ENCODE measurements at places on chromosomes 2 and 18.

- DNase-seq, result no peak
Observed at GRCh38 chr18:26516964-26517363, 31.4 kb downstream of the KCTD1 start.

GRCh38 chr2:46779447-46779941 is 136.1 kb downstream of the MCFD2 start:
- DNase-seq, result no peak

DNA sequence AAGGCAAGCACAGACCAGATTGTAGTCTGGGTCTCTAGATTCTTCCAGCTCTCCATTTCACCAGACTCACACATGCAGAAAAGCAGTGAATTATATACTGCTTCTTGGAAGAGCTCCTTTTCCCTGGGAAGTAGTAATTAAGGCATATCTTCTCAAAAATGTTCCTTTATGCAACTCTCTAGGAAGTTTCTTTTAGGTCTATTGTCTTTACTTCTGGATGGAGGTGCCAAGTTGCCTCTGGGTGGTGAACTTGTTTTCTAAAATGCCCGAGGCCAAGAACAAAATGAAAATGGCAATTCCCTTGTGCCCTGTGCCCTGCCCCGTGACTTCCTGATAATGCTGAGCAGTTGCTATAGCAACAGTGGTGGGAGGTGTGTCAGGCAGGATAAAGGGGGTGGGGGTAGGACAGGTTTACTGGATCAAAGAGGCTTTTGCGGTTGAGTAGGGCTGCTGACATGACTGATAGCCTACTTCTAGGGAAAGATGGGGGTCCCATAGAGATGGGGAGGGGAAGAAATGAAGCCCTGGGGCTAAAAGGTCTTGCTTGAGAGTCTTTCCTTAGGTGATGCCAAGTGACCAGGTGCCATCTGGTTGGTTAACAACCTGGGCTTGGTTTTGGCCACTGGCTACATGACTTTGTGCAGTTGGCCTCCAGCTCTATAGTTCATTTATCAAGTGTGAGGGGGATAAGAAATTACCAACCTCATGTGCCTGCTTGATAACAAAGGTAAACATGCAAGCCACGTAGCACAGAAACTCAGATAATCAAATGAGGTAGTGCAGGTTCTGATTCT is 11.8 kb downstream of the IGFBP2 start:
- no peak for DNase-seq

- no peak for DNase-seq
Observed at GRCh38 chr2:172066394-172066886, 18.9 kb upstream of the DLX1 start.

GRCh38 chr2:191247381-191248057 is 2.3 kb downstream of the MYO1B start:
- DNase-seq, result no peak

DNA sequence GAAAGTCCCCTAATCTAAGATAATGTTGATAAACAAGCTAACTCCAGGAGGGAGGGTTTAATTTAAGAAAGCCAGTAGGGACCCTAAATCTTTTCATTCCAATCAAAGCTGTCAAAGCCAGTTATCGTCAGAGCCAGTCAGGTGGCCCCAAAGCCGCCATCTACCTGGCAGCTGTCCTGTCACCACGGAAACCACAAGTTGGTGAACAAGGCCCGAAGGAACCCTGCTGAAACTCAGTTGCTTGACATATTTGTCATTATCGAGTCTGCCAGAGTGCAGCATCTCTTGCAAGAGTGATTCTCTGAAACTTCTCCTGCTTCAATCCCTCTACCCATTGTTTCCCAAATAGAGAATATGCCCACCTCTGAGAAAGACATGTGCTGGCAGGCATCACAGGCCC is 30.8 kb upstream of the POLE4 start:
- DNase-seq, result no peak

GRCh38 chr2:176189681-176190641 is 1.5 kb downstream of the HOXD1 start:
- no peak for DNase-seq

GRCh38 chr2:54599914-54600313 is 123.5 kb upstream of the EML6 start:
- no peak for DNase-seq

DNA sequence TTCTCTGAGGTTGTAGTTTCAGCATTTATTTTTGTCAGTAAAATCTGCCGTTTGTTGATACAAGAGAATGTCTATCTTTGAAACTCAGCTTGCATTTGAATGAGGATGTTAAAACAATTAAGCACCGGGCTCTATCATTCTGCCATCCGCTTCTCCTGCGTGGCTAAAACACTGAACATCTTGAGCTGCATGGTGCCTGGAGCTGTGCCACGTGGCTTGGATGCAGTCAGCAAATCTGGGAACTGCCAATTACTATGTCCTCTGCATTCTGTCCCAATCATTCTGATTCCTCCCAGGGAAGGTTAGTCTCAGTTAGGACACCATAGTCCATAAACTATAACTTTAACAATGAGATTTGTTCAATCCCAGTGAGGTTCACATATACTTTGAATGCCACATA is 598.4 kb downstream of the FBXO15 start:
- no peak for DNase-seq

- DNase-seq, result no peak
Observed at GRCh38 chr2:135948141-135948540, 37.3 kb downstream of the DARS1 start.

GRCh38 chr2:224646242-224646846 is 61.2 kb upstream of the CUL3 start:
- peak; percentile 29 for DNase-seq

DNA sequence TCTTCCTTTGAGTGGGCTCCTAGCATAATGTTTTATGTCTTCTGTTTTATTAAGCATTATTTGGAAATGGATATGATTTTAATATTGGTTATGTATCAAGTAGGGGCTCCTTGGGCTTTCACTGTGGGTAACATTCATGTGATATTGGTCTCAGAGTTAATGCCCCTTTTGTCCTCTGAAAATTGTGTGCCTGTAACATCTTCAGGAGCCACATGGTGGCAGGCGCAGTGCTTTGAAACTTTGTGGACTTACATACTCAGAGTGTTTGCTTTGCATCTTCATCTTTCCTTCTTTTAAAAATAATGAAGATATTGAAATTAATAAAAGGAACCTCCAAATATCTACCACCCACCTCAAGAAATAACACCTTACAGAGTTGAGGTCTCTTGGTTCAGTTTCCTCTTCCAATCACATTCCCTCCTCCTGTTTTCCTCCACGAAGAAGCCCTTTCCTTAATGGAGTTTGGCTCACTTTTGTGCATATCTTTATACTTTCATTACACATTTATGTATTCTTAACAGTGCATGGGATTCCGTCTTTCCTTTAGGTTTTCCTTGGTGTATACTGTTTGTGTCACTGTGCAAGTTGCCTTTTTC is 73.5 kb downstream of the LIMS1 start:
- peak; percentile 42 for DNase-seq

GRCh38 chr2:219571311-219572236 is at the start of gene OBSL1:
OBSL1 (minus strand) TSS chr2:219571539; CDS start chr2:219571232, 307 bp downstream.
- no peak for DNase-seq

DNA sequence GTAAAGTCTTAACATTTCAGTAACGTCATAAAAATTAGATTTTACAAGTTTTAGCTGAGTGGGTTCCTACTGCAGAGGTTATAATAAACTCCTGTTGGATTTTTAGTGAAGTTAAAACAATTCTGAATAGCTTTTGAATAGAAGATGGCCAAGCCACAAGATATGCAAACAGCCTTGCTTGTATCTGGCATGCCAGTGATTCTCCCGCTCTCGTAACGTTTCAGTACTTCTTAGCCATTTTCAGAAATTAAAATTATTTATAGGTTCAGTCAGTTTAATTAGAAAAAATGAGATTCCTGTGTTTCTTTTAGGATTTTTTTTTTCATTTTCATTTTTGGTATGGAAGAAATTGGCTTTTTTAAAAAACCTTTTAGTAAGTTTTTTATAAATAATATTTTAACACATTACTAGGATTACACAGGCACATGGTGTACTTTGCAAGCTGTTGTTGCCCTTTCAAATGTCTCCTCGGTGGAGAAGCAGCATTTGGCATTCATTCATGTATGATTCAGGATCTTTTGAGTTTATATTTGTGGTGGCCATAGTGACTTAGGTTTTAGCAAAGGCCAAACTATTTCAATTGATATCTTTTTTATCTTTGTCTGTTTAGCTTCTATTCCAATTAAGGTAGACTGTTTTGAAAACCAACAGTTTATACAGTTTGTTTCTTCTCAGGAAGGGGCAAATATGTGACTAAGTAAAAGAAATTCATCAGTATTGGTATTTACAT is 30.6 kb upstream of the RND3 start:
- DNase-seq, result no peak

GRCh38 chr2:107137706-107138105 is 251.7 kb upstream of the ST6GAL2 start:
- no peak for DNase-seq

DNA sequence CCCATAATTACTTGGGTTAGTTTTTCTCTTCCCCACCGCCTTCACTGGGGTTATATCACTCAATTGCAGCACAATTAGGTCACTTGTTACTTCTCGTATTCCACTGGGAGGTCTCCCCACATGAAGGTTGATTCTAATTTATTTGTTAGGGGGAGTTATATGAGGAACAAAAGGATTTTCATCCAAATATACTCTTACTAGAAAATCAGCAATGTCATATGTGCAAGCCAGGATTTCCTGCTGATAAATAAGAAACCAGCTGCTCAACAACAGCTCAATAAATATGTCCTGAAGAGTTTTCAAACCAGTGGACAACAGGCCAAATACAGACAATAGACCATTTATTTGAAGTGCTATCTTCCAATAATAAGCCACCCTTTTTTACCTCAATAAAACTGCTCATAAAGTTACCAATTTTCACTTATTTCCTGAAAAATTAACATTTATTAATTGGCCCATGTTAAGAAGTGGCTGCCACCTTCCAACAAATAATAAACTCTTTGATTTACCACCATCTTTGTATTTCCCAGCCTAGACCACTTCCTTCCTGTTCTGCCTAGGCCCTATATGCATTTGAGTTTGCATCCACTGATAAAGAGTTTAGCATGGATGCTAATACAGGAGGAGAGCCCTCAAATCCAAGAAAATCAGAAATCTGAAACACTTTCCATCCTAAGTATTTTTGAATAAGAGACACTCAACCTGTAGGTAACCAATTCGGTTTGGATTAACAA is 184.4 kb upstream of the SLC39A10 start:
- DNase-seq, result no peak

All from GM10248 (cell line).